ENCODE measurements at places on chromosomes 3 and 15.

GRCh38 chr3:102529452-102529851, 94.6 kb downstream of the ZPLD1 start:
- DNase-seq: no peak

DNA sequence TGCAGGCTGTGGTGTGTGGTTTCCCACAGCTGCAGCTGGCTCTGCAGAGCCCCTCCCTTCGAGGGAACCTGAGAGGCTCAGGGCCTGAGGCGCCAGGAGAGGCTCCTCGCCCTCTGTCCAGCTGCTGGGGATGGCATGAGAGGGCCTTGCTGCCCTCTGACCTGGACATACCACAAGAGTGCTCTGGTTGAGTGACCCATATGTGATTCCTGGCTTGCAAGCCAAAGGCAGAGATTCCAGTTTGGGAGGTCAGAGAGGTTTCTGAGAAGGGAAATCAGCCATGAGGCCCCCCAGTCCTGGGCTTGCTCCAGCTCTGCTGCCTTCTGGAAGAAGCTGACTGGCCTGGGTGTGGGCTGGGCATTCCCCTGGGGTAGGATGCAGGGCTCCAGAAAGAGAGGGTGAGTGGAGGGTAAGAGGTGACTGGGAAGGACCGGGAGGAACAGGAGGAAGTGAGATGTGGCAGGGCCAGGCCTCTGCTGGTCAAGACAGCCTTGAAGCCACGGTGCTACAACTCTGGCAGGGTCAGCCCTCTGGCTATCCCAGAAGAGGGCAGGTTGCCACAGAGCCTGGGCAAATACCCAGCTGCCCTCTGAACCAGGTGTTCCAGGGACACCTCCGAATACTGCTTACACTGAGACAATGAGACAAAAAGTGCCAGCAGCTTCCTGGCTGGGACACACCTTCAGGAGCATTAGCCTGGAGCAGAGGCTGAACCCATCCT, 16.0 kb upstream of the SRP14 start:
- DNase-seq: no peak

DNA sequence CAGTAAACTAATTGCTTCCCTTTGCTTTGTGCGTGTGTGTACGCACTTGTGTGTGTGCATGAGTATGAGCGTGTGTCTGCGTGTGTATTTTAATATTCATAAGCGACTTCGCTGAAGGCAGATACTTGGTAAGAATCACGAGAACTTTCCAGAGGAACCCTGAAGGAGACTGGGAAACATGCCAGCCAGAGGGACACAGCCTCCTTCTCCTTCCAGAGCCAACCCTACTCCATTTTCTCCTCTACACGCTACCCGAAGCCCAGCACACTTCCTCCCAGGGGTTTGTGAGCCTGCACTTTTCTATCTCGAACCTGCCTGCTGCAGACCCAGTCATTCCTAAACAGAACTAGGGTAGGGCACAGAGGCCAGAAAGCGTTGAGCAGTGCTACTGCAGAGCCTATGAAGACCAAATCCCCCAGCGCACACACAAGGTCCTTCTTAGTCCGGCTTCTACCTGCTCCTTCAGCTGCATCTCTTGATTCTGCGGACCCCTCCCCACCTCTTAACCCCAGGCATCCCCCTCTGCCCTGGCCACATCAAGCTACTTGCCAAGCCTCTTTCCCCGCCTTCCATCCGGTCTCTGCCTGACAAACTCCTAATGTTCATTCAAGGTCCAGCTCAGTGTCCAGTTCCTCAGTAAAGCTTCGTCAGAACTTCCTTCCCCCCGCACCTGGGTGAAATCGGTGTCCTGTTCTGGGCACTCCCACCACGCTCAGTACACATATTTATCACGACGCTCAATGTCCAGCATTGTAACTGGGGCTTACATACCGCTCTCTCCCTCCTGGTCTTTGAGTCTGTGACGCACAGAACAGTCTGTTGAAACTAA, 191.8 kb downstream of the FAM43A start:
- DNase-seq: no peak

DNA sequence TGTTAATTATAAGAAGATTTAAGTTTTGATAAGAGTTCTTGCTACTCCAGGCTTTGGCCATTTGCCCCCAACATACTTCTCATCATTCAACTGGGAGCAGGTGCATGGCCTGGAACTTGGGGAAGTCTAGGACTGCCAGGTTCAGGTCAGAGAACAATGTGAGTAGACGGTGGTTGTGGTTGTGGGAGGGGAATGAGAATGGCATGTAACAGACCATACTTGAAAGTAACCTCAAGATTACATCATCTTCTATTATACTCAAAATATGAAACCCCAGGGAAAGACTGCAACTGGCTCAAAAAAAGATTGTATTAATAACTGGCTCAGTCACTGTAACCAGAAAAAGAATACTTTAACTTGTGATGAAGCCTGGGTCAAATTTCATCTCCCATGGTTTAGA, 364.9 kb upstream of the DPPA4 start:
- no peak for DNase-seq

DNA sequence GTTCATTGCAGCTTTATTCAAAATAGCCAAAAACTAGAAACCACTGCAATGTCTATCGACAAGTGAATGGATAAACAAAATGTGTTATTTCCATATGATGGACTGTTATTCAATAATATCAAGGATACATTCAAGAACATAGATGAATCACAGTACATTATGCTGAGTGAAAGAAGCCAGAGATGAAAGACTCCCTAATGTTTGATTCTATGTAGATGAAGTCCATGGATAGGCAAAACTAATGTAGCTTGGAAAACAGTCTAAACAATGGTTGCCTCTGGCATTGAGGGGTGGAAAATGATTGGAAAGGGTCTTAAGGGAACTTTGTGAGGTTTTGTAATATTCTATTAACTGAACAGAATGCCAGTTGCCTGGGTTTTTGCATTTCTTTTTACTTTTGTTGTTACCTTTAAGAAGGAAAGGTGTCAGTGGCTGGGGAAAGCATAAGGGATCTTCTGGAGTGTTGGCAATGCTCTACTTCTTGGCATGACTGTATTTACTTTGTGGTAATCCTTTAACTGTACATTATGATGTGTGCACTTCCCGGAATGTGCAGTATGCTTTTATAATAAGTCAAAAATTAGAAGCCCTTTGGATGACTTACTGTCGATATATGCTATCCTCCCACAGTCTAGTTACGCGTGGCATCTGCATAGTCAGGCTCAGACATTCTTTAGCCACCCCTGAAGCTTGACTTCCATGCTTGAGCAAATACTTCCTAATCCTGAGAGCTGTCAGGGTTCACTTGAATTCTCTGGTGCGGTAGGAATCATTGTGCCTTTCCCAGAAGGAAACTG, 20.5 kb upstream of the ATP10A start:
- no peak for DNase-seq

DNA sequence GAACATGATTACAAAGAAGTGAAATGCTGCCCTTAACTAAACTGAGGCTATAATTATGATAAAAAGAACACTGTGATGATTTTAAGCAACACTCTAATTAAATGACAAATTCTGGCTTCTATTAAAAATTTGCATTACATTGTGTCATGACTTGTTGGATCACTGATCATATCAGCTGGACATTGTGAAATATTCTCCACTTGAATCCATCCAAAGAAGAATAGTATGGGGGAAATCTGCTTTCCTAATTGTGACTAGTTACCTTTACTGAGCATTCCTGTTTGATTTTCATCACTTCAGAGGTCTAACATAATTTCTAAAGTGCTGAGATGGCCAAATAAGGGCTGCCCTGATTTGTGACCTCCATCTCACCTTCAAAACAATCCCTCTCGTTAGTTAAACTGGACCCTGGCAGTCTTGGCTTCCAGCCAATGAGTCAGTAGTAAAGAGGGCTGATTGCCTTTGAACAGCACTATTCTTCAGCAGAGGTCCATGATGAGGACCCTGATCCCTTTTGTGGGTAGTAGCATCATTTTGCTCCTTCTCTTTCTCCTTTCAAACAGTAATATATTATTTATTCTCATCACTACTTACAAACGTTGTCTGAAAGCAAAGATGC, 53.5 kb upstream of the LEKR1 start:
- no peak for DNase-seq

DNA sequence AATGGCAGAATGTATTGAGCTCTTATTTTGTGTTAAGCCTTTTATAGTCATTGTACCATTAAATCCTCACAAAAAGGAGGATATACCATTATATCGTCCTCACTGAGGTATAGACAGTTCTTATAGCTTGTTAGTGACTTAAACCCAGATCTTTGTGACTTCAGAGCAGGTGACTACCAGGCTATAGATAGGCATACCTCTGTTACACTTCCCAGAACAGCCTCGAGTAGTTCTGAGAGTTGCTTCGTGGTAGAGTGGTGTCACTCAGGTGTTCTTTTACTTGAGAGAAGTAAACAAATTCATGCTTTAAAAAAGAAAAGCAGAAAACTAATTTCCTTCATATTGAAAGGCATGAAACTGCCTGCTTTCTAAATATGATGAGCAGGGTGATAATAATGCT, 59.9 kb downstream of the SEC22A start:
- no peak for DNase-seq

- DNase-seq: no peak
Observed at GRCh38 chr15:55873024-55873720, 120.2 kb downstream of the NEDD4 start.

- DNase-seq: no peak
Observed at GRCh38 chr3:106745344-106746168, 631.7 kb upstream of the CCDC54 start.

DNA sequence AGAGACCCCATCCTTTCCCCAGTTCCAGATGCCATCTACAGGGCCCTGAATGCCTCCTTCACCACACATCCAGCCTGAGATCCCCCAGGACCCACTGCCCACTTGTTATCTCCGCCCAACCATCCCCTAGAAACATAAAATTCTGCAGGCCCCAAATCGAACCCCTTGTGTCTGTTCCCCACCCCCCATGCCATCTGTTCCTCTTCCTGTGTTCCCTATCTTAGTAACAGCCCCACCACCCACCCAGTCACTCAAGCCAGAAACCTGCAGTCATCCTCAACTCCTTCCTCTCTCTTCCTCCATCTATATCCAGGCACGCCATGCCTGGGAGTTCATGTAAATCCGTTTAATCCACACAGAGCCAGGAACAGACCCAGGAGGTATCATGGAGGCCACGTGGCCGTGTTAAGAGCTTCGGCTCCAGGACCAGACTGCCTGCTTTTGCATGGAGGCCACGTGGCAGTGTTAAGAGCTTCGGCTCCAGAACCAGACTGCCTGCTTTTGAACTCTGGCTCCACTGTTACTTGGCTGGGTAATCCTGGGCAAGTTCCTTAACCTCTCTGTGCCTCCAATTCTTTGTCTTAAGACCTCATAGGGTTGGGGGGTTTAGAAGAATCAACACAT, 4.8 kb downstream of the CSRNP1 start:
- DNase-seq: no peak

DNA sequence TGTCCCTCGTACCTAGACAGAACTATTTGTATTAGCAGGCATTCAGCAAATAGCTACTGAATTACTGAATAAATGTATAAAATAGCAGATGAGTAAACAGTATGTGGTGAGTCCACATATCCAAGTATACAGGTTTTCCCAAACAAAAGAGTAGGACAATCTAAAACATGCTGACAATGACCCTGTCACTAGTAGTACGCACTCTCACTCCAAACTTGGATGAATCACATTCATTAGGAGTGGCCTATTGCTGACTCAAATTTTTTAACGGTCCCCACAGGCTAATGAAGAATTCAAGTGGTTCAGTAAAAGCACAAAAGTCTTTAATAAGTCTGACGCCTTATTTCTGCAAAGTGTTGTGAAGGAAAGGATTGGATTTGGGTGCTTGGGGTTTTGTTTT, 449.3 kb upstream of the THBS1 start:
- DNase-seq: no peak

DNA sequence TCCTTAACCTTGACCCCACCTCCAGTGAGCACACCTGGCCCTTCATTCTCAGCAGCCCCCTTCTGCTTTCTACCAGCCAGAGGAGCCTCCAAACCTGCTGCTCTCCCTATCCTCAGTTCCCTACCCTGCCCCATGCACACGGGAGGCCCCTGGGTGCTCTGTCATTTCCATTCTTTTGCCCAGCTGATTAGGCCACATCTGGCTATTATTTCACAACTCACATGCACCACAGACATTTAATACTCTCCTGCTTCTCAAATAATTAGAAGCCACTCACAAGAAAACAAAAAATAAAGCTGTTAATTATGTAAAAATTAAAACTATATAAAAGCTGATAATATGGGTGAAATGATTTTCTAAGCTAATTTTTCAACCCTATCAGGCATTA, 50.7 kb downstream of the MYLK start:
- DNase-seq: no peak

GRCh38 chr15:60021589-60022378, 17.7 kb downstream of the FOXB1 start:
- DNase-seq: no peak

DNA sequence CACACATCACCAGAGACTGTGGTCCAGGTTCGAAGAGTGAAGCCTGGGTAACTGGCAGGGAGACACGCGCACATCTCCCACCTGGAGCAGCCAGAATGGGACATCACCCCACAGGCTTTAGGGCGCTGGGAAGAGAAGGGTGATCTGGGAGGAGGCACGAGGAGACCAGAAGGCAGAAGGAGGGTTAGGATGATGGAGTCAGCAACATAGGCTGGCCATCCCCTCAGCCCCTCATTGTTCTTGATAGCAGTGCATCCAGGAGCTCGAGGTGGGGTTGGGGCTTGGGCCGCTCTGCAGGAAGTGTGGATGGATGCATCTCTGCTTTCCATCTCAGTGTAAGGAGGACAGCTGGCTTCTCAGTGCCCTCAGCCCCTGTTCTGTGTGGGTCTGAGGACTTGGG, 15.2 kb downstream of the PLA2G4F start:
- DNase-seq: no peak

- DNase-seq: no peak
Observed at GRCh38 chr15:101813803-101814534, 2.0 kb downstream of the OR4F15 start.

GRCh38 chr3:184227481-184227935, 1.9 kb upstream of the VWA5B2 start:
- no peak for DNase-seq

DNA sequence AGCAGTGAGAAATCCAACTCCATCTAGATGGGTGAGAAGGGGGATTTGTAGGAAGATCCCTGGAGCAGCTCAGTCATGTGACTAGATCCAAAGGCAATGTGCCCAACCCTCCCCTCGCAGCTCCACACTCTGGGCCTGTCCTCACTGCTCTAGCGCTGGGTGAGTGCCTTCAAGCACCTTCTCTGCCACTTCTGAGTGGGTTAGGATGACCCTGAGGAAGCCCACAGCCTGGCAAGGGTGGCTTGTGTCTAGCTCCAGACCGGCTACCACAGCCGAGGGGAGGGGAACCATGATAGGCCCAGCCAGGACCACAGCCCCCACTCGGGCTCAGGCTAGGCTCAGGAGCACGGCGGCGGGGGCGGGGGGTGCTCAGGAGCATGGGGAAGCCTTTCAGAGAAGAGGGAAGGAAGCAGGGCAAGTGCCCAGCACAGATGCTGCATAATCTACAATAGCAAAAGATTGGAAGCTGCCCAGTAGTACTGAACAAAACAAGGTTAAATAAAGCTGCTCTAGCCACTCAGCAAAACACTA, 1.7 kb downstream of the SPATA12 start:
- no peak for DNase-seq
